GM06990 (cell line): ENCODE measurements at places on chromosomes 16 and 17.

DNA sequence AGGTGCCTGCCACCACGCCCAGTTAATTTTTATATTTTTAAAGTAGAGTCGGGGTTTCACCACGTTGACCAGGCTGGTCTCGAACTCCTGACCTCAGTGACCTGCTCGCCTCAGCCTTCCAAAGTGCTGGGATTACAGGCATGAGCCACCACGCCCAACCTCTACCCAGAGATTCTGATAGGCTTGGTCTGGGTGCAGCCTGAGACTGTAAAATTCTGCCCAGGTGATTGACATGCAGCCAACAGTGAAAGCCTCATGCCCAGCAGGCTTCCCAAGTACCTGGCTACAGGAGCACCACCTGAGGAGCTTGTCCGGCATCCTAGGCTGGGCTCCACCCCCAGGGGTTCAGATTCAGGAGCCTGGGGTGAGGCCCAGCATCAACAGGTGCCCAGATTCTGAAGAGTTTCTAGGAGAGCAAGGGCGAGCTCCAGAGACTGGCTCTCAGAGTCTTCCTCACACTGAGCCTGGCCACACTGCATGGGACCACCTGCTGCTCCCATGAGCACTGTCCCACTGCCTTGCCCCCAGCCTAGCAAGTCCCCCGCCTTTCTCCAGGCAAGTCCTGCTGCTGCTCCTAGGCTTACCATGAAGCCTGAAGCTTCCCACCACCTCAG is 16.6 kb downstream of the ZNF385C start:
- DNase-seq = no peak

GRCh38 chr16:24611310-24611709 is 71.9 kb downstream of the RBBP6 start:
- no peak for DNase-seq

GRCh38 chr17:58370309-58370708 is 18.3 kb upstream of the SUPT4H1 start:
- no peak for DNase-seq

DNA sequence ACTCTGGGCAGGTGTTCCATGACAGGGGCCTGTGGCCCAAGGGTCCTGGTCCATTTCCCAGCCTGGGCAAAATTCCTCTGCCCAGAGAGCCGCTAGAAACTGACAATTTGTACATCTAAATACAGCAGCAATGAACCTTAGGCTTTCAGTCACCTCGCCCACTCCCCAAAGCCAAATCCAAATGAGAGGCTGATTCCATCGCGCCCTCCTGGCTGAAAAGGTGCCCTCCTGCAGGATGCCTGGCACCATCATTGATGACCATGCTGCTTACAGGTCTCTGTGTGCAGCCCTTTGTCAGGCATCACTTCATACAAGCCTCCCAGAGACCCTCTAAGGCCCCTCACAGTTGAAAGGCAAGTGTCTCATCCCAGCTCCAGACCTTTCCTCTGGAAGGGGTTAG is 114.7 kb downstream of the C16orf78 start:
- DNase-seq = no peak

DNA sequence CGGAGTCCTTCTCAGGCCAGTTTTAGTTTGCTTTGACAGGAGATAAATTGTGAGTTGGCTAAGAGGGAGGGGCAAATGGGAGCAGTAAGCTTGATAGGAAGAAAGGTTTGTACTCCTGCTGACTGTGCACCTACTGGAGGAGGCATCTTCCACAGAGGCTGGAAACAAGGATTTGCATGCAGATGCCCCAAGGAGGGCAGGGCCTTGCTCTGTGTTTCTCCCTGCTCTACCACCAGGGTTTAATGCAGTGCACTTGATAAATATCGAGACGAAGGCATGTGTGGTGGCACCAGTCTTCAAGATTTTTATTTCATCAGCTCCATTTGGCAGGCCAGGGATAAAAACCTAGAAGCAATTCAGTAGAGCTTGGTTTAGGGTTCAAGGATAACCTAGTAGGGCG is 210.5 kb upstream of the C16orf82 start:
- DNase-seq = no peak

DNA sequence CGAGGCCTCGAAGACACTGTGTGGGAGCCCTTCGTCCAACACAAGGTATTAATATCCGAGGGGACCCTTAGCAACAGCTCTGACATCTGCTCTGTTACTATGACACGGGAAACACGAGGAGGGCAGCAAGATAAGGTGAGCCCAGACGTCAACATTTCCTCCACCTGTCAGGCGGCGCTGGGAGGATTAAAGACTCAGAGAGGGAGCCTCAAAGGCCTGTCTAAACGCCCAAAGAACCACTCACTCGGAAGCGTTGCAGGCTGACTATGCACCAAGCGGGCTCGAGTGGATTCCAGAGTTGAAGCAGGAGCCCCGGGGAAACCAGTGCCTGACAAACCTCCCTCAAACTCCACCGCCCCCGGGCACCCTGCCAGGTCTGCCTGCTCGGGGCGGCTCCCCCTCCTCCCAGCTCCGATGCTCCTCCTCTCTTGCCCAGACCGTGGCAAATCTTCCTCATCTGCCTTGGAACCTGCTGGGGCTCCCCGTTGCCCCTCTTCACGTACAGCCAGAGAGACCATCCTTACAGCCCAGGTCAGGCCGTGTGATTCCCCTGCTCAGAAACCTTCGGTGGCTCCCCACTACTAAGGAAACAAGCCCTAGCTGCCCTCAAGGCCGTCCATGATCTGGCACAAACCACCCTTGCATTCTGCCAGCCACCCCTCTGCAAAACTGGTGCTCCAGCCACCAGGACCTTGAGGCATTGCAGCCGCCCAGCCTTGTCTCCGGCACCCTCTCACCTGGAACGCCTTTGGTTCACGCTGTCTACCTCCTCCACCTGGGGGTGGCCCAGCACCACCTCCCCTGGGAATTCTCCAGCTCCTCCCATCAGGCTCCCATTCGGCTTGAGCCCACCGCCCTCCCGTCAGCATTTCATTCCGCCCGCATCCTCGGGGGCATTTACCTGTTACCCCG is 16.2 kb downstream of the RPH3AL start:
- DNase-seq = no peak

DNA sequence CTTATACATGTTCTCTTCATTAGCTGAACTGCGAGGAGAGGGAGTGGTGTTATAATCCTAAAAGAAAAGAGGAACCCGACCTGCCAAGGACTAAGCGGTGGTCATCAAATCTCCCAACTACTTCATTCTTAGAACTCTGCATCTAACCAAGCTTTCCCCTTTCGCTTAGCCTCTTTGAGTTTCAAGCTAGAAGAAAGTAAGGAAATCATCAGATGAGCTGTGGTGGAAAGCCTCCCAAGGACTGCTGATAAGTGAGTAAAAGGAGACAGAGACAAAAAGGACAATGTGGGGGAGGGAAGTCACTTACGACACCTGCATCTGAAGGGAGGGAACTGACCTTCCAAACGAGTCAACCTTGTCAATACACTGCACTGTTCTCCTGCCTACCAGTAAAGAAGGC is 121.3 kb downstream of the TRIM37 start:
- DNase-seq = no peak

GRCh38 chr16:69405326-69405725 is 19.1 kb upstream of the CYB5B start:
- no peak for DNase-seq

- DNase-seq = no peak
Measured at GRCh38 chr16:66008136-66008535, 358.4 kb upstream of the CDH5 start.

- no peak for DNase-seq
Measured at GRCh38 chr17:69218986-69219385, 9.6 kb downstream of the ABCA10 start.

GRCh38 chr16:4081521-4082021 is 34.7 kb downstream of the ADCY9 start:
- no peak for DNase-seq

GRCh38 chr16:86714166-86714565 is 135.8 kb downstream of the FOXL1 start:
- DNase-seq = no peak

DNA sequence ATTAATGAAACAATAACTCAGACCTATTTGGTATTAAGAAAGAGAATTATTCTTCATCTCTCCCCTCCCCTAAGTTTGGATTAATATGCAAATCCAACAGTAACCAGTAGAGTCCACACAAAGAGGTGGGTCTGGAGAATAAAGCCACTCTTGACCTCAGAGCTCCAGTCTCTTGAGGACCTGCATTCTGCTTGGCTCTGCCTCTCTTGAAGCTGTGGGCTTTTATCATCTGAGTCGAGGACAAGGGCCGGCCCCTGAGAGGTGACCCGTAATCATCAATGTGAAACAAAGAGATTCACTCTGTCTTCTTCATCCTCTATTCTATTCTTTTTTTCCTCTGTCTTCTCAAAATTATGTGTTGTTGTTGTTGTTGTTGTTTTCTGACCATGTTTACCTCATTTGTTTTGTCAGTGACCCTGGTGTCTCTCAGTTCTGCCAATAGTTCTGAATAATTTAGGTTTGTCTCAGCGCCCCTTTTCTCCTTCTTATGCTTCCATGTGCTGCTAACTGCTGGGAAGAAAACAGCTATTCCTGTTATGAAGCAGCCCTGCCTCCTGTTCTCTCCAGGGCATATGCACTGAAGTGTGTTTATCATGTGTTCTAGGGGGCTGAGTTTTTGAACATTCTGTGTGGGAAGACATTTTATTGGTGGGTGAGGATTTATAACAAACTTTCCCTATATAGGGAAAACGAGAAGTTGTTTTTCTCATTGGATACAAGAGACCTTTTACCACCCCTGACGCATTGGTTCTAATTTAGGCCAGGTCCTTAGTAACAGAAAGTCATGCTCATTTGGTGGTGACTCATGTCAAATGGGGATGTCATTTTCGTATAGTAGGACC is 135.8 kb downstream of the TRIM37 start:
- no peak for DNase-seq

DNA sequence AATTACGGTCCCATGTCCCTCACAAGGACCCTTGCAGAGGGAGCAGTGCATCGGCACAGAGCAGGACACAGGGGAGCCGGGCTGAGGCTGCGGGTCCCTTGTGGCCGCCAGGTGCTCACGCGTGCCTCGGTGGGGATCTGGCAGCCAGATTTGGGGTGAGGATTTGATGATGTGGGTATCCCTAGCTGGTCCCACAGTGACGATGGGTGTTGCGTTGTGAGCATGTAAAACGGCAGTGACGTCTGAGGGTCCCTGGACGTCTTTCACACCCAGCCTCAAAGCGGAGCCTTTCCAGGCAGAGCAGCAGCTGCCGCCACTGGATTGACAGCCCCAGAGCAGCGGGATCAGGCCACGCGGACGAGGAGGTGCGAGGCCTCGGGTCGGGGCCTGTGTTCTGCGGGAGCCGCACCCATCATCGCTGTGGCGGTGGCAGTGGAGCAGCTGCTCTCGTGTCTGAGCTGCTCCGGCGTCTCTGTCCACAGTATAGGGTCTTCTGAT is 54.6 kb downstream of the WDR45B start:
- no peak for DNase-seq

GRCh38 chr17:75685499-75685898 is 18.4 kb downstream of the SAP30BP start:
- no peak for DNase-seq

- no peak for DNase-seq
Measured at GRCh38 chr17:17832032-17832363, 4.8 kb downstream of the SREBF1 start.

DNA sequence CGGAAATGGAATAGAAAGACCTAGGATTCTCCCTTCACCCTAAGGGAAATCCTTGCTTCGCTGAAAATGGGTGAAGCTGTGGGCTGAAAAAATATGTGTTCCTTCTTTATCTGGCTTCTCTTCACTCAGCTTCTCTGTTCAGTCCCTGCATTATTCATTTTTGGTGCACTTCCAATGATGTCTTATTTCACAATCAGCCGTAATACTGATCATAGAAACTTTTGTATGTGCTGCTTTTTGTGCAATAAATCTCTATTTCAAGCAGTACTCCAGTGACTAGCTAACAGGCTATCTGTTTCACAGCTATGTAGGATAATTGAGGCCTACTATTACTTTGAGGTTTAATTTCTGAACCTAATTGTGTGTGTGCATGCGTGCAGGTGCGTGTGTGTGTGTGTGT is 144.6 kb downstream of the FOXL1 start:
- no peak for DNase-seq
